ENCODE measurements at places on chromosomes 2 and 18.

- no peak for DNase-seq
Measured at GRCh38 chr2:15665943-15666460, 74.3 kb downstream of the DDX1 start.

GRCh38 chr2:30933496-30933895 lies 126.2 kb upstream of the CAPN13 start:
- DNase-seq, result no peak

DNA sequence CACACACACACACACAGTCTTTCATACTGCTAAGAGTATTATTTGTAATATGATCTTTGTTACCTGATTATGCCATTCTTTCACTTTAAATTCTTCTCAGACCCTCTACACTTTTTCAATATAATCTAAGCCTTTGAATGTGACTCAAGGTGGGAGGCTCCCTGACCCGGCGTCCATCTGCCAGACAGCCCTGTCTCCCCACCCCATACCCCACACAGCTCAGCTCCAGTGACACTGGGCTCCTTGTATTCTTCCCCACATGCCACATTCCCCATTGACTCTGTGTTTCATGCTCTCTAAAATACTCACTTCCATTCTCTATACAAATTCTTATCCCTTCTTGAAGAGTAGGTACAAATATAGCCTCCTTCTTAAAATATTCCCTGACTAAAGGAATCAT lies 442.2 kb downstream of the TGIF1 start:
- DNase-seq, result no peak

GRCh38 chr2:219426068-219426443 lies 7.9 kb downstream of the DES start:
- no peak for DNase-seq

DNA sequence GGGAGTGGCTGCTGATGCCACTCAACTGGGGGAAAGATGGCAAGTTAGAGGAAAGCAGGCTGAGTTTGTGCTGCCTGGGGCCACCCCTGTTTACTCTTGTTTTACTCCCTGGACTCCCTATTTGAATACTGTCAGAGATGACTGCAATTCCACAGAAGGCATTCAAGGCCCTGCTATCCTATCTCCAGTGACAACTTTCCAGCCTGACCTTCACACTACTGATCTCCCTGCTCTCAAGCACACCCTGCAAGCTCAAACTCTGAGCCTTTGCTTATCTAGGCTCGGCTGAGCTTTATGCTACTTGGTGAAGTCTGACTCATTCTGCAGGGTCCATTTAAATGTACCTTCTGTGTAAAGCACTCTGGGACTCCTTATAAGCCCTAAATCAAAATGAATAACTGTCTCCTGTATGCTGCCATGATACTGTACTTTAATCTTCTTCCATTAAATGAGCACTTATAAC lies 39.3 kb upstream of the DSG1 start:
- no peak for DNase-seq

DNA sequence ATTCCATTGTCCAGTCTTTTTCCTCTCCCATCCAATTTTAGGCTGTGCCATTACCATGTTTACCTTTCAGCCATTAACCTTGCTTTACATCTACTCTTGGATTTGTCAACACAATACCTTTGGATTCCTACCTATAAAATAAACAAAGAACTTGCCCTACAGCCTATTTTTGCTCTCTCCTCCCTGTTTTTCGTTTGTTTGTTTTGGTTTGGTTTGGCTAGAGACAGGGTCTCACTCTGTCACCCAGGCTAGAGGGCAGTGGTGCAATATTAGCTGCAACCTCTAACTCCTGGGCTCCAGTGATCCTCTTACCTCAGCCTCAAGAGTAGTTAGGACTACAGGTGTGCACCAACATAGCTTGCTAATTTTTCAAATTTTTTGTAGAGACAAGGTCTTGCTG lies 76.1 kb downstream of the SP100 start:
- no peak for DNase-seq

DNA sequence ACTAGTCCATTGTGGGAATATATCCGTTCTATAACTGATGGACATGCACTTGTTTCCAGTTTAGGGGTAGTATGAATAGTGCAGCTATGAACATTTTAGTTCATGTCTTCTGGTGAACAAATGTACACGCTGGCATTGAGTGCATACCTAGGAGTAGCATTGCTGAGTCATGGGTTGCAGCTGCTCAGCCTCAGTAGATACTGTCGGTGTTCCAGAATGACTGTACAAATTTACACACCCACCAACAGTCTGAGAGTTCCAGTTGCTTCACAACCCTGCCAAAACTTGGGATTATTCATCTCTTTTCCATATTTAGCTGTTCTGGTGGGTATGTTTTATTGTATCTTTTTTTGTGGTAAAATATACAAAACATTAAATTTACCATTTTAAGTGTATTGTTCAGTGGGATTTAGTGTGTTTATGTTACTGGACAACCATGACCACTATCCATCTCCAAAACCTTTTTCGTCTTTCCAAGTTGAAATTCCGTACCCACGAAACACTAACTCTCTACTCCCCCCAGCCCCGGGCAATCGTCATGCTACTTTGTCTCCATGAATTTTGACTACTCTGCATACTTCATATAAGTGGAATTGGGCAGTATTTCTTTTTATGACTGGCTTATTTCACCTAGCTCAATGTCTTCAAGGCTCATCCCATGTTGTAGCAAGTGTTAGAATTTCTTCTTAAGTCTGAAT lies 281.0 kb downstream of the PRKCE start:
- no peak for DNase-seq

DNA sequence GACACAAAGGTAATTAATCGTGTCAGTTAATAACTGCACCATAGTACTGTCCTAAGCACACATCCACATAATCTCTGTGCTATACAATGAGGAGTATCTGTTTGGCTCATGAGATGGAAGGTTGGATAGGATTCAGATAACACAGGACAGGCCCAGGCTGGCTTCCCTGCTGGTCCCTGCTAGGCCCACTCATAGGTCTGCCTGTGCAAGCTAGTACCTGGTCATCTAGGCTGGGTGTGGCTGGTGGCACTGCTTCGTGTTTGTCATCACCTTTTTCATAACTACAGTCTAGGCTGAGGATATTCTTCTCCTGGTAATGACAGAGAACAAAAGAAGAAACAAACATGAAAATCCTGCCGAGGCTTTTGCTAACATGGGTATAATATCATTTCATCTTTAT lies 392.8 kb downstream of the TRIB2 start:
- DNase-seq, result no peak

DNA sequence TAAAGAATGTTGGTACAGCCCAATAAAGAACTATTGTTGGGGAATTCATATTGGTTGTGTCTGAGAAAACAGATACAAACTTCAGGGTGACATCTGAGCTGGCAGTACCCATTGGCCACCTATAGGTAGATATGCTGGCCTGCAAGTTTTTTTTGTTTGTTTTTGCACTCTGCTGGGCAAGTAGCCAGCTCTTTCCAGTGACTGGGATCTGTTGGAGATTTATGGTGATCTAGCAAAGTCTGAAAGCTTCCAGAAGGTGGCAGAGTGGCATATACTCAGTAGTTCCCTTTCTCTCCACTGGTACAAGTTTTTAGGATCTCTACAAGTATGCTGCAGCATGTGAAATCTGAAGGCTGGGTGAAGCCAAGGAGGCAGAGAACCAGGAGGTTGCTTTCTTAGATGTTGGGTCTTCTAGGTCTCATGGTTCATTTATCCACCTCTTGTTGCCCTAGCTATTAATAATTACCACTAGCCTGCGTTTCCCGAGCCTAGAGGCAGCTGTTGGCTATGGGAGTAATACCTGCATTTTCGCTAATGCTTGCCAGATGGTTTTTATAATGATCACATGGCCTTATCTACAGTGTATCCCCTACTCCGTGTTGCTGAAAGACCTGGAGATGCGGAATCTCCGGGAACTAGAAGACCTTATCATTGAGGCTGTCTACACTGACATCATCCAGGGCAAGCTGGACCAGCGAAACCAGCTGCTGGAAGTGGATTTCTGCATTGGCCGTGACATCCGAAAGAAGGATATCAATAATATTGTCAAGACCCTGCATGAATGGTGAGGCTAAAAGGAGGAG lies 9.5 kb downstream of the COPS7B start:
- DNase-seq, result peak; percentile 41

GRCh38 chr18:55228191-55228590 lies 268.9 kb upstream of the CCDC68 start:
- DNase-seq, result no peak

GRCh38 chr2:125471963-125472362 lies 1184.0 kb upstream of the GYPC start:
- DNase-seq, result no peak

GRCh38 chr18:30056528-30056927 lies 986.0 kb downstream of the DSC3 start:
- no peak for DNase-seq

DNA sequence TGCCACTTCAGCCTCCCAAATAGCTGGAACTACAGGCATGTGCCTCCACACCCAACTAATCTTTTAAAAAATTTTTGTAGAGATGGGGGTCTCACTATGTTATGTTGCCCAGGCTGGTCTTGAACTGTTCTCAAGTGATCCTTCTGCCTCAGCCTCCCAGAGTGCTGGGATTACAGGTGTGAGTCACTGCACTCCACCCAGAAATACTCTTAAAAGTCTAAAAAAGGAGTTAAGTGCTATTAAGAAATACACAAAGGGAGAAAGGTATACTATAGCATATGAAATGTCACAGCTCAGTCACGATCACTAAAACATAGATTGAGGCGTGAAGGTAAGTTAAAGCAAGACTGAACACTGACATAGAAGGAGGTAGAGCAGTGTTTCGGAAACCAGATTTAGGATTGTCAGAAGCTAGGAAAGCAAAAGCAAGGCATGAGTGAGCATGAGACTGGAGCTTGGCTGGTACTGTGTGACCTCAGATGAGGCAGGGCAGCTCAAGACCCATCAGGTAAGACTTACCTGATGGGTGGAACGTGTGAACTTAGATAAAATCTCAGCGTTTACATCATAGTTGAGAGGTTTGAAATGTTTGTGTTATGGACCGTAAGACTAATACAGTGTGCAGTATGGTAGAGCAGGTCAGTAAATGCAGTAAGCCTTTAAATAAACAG lies 9.2 kb downstream of the CCNYL1 start:
- no peak for DNase-seq

DNA sequence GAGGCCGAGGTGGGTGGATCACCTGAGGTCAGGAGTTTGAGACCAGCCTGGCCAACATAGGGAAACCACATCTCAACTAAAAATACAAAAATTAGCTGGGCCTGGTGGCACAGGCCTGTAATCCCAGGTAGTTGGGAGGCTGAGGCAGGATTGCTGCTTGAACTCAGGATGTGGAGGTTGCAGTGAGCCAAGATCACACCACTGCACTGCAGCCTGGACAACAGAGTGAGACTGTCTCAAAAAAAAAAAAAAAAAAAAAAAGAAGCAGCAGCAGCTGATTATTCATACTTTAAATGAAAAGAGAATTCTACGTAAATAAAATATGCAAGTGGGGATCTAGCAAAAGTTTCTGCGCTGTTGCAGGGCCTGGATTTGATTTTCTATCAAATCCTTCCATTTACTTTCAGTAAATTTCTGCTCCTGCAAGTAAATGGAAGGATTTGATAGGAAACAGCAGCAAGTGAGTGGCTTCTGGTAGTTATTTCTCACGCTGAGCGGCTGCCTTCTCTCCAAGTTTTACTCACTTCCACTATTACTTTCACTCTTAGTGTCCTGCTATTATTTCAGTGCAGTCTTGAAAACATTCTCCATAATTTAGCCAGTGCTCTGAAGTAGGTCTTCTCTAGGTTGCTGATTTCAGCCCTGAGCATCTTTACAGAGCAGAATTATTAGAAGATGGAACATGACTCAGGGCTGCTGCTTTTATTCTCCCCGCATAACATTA lies 68.4 kb downstream of the SLC16A14 start:
- no peak for DNase-seq

All from NCI-H526 (cell line).